ENCODE measurements at places on chromosomes 5 and 9. TPM values are rescaled to one million over a fixed set of nuclear protein-coding genes. Genes with fewer than 3 reads are reported as not detected.
A peak's percentile ranks its signal among the peaks of the same experiment; 100 is the strongest.

The FBN2 gene
- total RNA-seq, result 8.9 TPM

The LCN9 gene
- not detected for total RNA-seq

The BARX1 gene
- 170 TPM for total RNA-seq

The TUSC1 gene
- 3.2 TPM for total RNA-seq

The LCN15 gene
- not detected for total RNA-seq

The FOXD4L6 gene
- not detected for total RNA-seq

The TXNDC8 gene
- total RNA-seq, result not detected

The FBP1 gene
- 0.96 TPM for total RNA-seq

- DNase-seq, result no peak
Measured at GRCh38 chr5:95864944-95865504, 42.5 kb upstream of the GLRX start.

DNA sequence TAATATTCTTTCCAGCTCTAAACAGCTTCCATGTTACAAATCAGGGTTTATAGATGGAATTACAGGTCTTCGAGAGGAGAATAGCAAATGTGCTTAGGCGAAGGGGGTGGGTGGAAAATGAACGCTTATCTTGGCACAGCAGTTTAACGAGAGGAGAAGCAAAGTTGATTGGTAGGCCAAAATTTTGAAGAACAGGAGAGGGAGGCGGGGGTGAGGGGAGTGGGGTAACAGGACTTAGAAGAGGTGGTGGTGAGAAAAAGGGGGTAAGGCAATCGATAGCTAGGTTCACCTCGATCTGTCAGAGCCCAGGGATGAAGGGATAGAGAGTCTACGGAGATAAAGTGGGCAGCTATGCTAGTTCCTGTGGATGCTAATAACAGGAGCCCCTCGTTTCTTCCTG is 764 bp downstream of the ANKRA2 start:
- DNase-seq, result peak; percentile 6

- DNase-seq, result no peak
Measured at GRCh38 chr5:95633671-95634070, 12.9 kb upstream of the RFESD start.

GRCh38 chr5:78399116-78399515 is 38.7 kb downstream of the SCAMP1 start:
- no peak for DNase-seq

- no peak for DNase-seq
Measured at GRCh38 chr9:99305124-99305523, 83.0 kb downstream of the SEC61B start.

- no peak for DNase-seq
Measured at GRCh38 chr9:27398982-27399653, 102.2 kb upstream of the EQTN start.

DNA sequence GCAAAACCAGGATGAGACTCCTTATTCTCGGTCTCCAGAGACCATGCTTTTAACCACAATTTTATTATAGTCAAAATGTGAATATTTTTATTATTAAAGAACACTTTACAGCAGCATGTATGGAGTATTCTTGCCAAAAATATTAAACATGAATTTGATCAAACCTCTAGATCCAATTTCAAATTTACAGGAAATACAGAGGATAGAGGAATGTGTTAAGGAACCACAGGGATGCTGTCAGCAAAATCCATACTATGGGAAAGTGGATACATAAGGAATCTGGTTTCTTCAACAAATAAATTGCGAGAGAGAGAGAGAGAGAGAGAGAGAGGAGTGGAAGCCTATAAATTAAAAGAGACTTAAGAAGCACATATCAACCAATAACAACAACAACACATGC is 348.2 kb upstream of the NUDT12 start:
- no peak for DNase-seq

GRCh38 chr5:80346055-80346454 is 26.3 kb downstream of the SPZ1 start:
- DNase-seq, result no peak

GRCh38 chr5:151812757-151813309 is 41.1 kb downstream of the G3BP1 start:
- DNase-seq, result no peak

GRCh38 chr9:123796094-123796493 is 133.8 kb downstream of the DENND1A start:
- DNase-seq, result no peak

GRCh38 chr5:180346358-180346757 is 6.8 kb downstream of the GFPT2 start:
- no peak for DNase-seq

GRCh38 chr9:76818271-76818670 is 54.0 kb downstream of the PCA3 start:
- peak; percentile 92 for DNase-seq

GRCh38 chr9:2785060-2785950 is 58.6 kb downstream of the PUM3 start:
- no peak for DNase-seq

DNA sequence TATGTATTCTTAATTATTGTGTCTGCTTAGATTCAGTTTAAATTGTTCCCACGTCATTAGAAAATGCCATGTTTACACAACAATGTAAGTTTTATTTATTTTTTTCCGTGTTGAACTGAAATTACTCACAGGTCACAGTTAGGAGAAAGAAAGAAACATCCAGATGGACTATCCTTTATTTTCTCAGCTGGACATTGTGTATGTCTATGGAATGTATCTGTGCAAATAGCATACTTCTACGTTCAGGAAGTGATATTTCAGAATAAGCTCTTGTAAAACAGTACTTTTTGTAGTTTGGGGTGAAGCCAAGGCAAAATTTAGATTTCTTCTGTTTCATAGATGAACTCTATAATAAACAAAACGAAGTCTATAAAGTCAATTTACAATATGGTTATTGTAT is 249.0 kb upstream of the ZNF608 start:
- DNase-seq, result no peak

DNA sequence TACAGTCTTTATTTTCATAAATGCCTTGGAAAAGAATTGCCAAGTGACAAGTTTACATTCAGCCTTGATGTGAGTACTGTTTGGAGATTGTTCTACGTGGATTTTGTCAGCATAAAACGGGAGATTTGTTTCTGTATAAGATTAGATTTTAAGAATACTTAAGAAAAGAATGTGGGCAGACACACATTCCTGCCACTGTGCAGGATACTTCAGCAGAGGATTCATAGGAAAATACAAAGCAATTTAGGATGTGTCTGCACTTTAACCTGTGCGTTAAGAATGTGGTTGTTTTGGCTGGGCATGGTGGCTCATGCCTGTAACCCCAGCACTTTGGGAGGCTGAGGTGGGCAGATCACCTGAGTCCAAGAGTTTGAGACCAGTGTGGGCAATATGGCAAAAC is 37.2 kb downstream of the GPR107 start:
- DNase-seq, result no peak

DNA sequence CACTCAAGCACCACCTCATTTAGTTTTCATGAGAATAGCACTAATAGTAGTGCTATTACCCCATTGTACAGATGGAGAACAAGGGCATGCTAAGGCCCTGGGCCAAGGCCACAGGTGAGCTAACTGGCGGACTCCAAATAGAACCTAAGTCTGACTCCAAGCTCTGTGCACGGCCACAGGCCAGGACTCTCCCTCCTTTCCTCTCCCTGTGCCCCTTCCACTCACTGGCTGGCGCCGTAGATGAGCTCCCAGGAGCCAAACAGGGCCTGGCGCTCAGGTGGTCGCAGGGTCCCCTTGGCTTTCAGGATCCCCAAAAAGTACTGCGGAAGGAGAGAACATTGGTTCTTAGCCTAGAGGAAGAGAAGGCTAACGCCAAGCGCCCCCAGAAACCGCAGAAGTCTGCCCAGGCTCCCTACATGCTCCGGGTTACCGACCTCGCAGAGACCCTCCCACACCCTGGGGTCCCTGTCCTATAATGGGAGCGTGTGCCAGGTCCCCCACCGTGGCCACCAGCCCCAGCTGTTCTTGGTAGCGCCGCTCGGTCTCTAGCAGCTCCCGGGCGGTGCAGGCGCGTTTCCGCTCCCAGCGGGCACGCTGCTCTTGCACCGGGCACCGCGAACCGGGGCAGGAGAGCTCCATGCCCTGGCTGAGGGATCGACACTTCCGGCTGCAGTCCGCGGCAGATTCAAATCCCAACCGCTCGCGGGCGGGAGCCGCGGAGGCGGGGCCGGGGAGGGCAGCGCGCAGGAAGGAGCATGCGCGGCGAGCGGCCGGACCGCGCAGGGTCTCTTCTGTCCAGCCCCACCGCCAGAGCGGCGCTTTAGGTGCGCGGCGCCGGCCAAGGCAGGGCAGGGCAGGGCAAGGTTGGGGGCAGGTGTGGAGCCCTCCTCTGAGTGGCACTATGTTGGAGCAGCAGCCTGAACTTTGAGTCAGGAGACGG is at the start of gene ARHGEF39:
Gene ARHGEF39 (minus strand): TSS at position 665 of the 940 bp plus-strand sequence. CDS start 26 bp downstream, at position 639.
- peak; percentile 98 for DNase-seq

- no peak for DNase-seq
Measured at GRCh38 chr9:92979283-92980056, 32.1 kb downstream of the FGD3 start.

- no peak for DNase-seq
Measured at GRCh38 chr9:72883875-72884274, 69.0 kb downstream of the ALDH1A1 start.

DNA sequence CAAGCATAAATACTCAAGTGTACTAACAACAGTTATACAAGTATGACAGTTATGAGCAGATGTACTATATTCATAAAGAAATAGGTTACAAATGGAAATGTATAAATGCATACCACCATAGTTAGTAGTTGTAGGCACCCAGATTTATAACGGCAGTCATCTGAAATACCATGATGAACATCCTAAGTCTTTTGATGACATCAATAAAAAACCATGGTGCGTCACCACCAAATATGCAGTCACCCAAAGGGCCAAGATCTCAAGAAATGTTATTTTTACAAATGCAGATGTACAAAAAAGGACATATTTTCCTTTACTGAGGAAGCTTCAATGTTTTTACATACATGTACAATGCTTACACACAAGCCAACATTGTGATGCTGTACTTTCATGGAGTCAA is 70.8 kb upstream of the XPA start:
- no peak for DNase-seq

- peak; percentile 30 for DNase-seq
Measured at GRCh38 chr5:85293145-85293785, 908.6 kb upstream of the EDIL3 start.

DNA sequence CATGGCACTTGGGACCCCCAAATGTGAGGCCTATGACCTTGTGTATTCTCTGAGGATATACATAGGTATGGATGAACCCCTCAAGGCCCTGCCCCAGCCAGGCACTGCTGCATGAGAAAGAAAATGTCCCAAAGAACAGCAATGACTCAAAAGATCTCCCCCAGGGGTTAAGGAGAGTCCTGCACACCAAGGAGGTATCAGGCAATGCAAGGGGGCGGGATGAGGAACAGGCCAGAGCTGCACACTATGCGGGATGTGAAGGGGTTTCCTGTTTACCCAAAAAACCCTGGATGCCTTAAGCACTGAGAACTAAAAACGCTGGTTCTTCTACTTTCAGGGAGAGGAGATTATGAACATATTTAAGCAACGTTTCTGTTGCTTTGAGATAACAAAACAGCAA is 3.4 kb downstream of the RAPGEF1 start:
- no peak for DNase-seq

- DNase-seq, result no peak
Measured at GRCh38 chr9:134385915-134386314, 59.7 kb downstream of the RXRA start.

DNA sequence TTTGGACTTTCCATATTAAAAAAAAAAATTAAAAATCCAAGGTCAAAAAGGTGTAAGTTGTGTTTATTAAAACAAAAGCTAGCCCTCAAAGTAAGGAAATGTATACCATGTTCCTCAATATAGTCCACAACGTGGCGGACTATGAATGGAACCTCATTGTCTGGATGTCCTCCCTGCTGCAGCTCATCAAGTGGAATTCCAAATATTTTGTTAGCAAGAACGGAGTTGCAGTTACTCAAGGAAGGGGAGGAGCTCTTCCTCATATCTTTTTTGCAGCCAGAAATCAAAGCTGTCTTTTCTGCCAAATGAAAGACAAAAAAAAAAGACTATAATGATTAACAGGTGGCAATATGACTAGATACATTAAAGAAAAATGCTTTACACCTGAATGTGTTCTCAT is 14.0 kb downstream of the FAM13B start:
- DNase-seq, result no peak

DNA sequence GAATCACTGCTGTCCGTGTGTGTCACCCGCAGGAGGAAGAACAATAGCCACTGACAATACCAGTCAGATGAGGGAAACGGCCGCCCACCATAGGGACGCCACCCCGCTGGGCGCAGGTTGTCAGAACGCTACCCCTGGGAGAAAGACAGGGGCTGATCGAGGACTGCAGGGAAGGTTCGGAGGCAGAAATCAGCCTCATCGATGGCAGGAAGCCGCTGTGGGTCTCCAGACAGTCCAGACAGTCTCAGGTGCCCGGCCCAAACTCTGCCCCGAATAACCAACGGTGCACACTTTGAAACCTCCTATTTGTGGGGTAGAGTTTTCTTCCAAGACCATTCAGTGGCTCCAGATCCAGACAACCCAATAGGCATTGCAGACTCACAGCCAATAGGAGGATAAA is 181.5 kb downstream of the ROR2 start:
- no peak for DNase-seq

DNA sequence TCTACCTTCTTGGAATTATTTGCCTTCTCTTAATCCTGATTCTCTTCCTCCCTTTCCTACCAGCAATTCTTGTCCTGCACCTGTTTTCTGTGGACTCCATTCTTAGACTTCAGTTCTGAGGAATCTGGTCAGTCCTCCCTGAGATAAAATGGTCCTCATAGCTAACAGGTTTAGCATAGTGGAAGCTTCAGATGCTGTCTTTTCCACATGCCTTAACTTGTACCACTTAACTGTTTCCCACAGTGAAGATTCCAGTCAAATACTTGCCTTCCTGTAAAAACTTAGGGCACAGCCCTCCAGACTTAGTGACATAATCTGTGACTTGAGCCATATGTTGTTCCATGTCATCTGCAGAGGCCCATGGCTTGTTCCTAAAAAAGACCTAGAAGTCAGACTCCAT is 261.3 kb downstream of the CWC27 start:
- no peak for DNase-seq

DNA sequence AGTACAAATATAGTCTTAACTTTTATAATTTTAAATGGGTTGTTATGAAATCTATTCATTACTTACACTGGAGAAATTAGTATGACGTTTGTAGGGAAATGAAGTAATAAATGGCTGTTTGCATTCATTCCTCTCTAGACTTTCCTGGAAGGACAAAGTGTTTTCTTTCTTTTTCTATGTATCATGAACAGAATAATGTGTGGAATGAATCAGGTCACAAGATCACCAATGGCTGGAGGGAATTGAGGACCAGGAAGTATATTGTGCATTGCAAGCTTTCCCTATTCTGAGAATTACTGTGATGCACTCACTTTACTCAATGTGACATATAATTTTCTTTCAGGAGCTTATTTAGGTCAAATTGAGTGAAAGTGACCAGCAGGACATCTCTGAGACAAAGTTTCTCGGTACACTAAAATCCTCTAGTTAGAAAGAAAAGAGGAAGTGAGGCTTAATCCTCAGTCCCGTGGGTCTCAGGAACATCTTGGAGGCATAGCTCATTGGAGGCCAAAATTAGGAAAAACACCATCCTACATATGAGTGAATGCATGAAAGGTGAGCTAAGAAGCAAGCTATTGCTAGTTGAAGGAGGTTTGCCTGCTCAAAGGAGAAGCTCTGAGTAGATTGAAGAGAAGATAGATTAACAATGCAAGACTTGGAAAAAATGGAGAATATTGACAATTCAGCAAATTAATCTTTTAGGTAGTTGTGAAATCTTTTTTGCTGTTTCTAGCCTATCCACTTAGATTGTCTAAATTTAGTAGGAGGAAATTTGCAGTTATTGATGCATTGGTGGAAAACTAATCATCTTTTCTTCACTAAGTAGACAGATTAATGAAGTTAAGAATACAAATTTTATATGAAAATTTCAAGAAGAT is 28.0 kb downstream of the ERAP2 start:
- no peak for DNase-seq

Data from MG63 (cell line).